Epithelial cell of proximal tubule (primary cell): ENCODE measurements at places on chromosomes 12 and 14.
A peak's percentile ranks its signal among the peaks of the same experiment; 100 is the strongest.

DNA sequence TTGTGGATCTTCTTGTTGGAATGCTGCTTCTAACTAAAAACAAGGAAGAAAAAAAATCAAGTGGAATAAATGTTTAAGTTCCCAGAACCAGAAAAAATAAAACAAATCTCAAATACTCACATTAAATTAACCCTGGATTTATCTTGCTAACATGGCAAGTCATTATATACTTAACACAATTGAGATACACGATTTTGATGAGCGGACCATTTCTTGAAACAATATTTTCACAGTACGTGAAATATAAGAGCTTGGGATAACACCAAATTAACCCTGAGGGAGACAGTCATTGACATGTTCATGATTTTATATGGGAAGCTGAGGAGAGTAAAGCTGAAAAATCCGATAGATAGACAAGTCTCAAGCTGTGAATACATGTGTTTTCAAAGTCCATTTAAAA lies 128.6 kb downstream of the PTCSC3 start:
- DNase-seq = no peak

DNA sequence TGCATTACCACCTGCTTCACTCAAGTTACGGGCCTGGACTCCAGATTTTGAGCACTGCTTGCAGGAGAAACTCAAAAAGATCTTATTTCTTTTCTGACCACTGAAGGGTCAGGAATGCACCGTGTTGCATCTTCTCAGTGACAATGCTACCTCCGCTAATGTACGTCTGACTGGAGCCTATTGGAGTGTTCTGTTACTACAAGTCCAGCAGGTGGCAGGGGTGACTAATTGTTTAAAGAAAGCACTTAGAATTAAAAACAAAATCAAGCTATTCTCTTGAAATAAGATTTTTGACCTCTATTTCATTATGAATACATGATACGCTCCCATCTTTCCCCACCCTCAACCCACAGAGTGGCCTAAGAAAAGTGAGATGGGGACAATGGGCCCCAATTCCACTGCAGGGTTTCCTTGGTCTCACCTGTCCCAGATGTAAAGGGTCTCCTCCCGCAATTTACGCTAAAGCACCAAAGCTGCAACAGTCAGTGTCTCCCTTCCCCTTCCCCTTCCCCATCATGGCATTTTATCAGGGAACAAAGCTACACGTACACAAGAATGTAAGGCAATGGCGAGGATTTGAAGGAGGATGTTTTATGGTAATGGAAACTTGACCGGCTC lies 2.2 kb downstream of the TBPL2 start:
- DNase-seq = no peak

GRCh38 chr14:100490252-100490651 lies 97.0 kb downstream of the BEGAIN start:
- no peak for DNase-seq

DNA sequence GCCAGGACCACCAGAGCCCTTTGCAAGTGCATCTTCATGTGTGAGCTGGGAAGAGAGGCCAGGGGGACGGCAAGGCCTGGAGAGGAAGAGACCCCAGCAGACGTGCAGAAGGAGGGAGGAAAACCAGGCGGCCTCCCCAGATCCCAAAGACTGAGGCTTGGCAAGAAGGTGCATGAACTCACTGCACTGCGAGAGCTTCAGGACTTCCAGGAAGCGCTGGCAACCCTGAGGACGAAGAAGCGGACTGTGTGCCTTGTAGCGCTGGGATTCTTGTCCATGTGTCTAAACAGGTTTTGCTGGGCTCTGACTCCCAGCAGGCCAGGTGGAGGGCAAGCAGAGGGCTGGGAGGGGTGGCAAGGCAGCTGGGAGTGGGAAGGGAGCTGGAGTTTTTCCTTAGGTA lies 939 bp downstream of the TGFB3 start:
- no peak for DNase-seq

DNA sequence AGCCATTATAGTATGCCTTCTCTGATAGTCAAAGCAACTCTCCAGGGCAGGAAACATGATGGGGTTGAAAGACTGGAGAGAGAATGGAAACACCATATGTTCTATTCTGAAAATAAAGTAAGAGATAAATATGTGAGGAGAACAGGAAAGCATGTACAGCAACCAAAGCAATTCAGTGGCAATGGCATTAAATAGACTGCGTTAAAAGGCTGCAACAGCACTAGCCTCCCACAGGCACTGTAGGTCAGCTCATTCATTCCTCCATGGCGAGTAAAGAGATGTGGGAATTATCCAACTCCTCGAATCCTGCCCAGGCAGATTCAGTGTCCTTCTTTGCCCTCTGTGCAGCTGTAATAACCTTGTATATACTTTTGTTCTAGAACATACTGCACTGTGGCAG lies 43.8 kb downstream of the ANO6 start:
- DNase-seq = no peak

DNA sequence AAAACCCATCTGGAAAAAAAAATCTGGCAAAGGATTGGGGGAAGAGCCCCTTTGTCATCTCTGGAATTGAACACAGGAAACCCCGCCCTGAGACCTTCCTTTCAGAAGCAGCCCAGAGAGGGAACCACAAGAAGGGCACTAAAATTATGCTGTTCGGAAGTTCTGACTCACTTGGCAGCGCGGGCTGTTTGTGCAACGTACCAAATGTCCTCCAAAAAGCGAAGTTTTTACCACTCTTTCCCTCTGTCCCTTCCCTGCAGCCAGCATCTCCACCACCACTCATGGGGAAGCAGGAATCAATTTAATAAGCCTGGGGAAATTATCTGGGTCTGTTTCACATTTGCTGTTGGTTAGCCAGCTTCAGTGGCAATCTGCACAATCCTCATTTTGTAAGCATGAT lies 3.2 kb upstream of the SYNE3 start:
- DNase-seq = no peak

- DNase-seq = no peak
These were observed 124.3 kb downstream of the FOXN3 start for GRCh38 chr14:89292579-89293313.

- DNase-seq = no peak
These were observed 762.4 kb downstream of the SLC6A15 start for GRCh38 chr12:84150201-84150600.

DNA sequence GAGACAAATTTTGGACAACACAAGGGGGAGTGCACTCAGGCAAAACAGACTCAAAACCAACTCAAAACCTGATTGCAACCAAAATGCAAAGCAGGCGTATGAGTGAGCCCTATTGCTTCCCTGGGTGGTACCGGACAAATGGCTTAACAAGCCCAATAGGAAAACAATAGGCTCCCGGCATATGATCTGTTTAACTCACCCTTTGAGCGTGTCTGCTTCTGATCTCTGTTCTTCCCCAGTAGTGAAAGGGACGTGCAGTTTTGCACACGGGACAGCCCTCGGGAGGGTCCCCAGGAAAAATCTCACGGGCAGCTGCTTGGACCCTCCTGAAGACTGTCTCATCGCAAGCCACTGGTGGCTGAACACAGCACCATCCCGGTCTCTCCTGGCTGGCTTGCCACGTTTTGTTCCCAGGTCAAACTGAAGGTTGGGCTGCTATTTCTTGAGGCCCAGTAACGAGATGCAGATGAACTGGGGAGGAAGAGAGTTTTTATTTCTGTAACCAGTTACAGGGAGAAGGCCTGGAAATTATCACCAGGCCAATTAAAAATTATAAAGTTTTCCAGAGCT lies 9.9 kb downstream of the SOAT2 start:
- DNase-seq = no peak

DNA sequence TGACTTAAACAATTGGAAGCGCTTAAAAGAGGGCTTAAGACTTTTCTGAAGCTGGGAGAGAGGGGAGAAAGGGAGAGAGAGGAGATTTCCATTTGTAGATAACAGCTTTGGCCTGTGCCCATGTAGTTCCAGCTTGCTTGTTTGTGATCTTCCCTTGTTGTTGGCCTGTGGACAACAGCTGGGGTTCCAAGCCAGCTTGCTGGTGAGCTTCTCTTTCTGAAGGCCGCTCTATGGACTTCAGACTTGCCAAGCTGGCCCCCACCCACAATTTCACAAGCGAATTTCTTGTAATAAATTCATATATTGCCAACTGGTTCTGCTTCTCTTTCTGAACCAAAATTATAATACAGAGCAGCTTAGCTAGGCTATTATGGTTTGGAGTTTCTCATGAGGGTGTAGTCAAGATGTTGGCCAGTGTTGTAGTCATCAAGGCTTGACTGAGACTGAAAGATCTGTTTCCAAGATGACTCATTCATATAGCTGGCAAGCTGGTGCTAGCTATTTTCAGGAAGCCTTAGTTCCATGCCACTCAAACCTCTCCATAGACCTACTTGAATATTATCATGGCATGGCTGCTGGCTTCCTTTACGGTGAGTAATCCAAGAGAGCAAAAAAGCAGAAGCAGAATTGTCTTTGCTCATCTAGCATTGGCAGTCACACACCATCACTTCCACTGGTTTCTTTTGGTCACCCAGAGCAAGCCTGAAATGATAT lies 89.4 kb downstream of the ATP23 start:
- peak; percentile 44 for DNase-seq

DNA sequence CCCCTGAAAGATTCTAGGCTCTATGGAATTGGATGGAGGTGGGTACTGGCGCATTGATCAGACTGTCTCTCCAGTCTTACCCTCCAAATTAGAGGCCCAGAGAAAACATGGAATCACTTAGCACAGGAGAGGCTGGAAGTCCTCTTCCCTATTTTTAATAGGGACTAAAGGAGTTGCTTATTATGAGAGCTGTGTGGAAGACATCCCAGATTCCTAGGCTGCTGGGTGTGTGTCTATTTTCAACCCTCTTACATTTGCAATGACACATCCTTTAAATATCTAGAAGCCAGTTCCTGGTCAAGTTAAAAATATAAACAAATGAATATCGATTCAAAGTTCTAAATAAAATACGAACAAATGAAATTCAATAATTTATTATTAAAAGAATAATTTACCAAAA lies 58.3 kb upstream of the ARID2 start:
- DNase-seq = no peak

GRCh38 chr12:16606201-16606849 lies 363 bp upstream of the LMO3 start:
- no peak for DNase-seq

DNA sequence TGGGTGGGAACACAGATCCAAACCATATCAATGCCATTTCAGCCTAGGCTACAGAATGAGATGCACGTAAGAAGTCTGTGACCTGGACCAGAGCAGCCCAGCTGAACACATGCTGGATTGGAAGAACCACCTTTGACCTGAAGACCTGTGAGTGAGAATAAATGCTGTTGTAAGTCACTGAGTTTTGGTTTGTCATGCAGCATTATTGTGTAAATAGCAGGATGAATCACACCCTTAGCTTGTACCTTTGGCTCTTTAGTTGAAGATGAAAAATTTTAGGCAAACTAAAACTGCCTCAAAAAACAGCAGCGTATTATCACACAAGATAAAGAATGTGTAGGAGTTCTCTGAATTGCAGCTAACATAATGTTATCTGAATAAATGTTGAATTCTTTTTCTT lies 199.4 kb upstream of the LRIG3 start:
- peak; percentile 22 for DNase-seq

- DNase-seq = no peak
These were observed at the start of gene ANO4 for GRCh38 chr12:100794441-100795173. Gene ANO4 (plus strand): TSS chr12:100794776. CDS start chr12:100901786, 107,010 bp downstream.

- DNase-seq = no peak
These were observed 16.3 kb downstream of the COX16 start for GRCh38 chr14:70343141-70343540.

GRCh38 chr12:57891542-57892228 lies 45.2 kb upstream of the CTDSP2 start:
- DNase-seq = no peak

GRCh38 chr12:116599285-116600136 lies 40.3 kb downstream of the MAP1LC3B2 start:
- no peak for DNase-seq

DNA sequence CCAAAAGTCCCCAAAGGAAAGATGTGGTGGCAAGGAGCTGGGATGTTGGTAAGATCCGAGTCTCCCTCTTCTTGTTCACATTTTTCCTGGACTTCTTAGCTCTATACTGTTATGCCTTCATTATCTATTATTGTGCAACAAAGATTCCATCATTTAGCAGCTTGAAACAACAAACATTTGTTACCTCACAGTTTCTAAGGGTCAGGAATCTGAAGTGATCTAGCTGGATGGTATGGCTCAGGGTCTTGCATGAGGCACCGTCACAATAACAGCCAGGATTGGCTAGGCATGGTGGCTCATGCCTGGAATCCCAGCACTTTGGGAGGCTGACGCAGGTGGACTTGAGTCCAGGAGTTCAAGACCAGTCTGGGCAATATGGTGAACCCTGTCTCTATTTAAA lies 51.1 kb upstream of the KRAS start:
- DNase-seq = no peak

- DNase-seq = no peak
These were observed 63.0 kb downstream of the GNS start for GRCh38 chr12:64696080-64696741.

- DNase-seq = no peak
These were observed 316.7 kb upstream of the KITLG start for GRCh38 chr12:88896958-88897357.

GRCh38 chr12:93483151-93483807 lies 16.0 kb downstream of the MRPL42 start:
- no peak for DNase-seq

- peak; percentile 96 for DNase-seq
These were observed 55.5 kb downstream of the ETV6 start for GRCh38 chr12:11705010-11705409.

DNA sequence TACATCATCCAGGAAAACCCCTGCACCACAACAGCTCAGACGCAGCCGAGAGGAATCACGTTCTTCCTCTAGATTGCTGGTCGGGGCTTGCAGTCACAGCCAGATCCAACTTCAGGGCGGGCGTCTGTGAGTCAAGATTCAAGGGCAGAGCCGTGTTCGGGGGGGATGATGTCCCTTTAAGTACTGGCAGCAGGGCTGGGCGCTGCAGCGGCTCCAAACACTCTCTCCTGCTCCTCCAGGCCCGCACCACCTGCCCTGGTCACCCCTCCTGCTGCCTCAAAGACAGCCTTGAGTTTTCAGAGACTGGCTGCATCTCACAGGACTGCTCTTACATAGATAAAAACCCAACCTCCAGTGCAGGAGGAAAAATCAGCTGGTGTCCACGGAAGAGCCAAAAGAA lies 68.3 kb downstream of the KDM2B start:
- no peak for DNase-seq

DNA sequence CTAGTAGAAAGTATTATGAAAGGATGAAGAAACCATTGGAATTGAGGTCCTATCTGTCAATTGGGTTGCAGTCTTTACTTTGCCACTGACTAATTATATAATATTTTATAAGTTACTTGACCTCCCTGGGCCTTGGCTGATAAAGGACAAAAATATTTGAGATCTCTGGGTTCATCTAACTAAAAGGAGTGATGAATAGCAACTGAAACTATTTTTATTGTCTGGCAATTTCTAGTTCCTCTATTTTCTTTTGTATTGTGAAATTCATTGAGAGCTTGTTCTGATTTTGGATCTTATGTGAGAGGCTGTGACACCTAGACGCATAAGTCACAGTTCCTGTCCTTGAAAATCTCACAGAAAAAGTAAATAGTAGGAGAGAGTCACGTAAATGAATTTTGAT lies 415.7 kb upstream of the ATP2B1 start:
- DNase-seq = no peak

GRCh38 chr14:102957222-102957621 lies 34.8 kb downstream of the AMN start:
- DNase-seq = no peak
